ENCODE measurements at places on chromosomes 2 and 18. TPM values are rescaled to one million over a fixed set of nuclear protein-coding genes. Genes with fewer than 3 reads are reported as not detected.

- H3K27ac ChIP-seq = peak overlapping the region; percentile 95
- DNase-seq = no peak
- H3K4me3 ChIP-seq = peak overlapping the region; percentile 78
- peaks cover 54% of the 10 kb centered on the region for H3K4me1 ChIP-seq
- no peaks in the 10 kb centered on the region for H3K27me3 ChIP-seq
Measured at GRCh38 chr2:230439590-230439989, 23.6 kb downstream of the SP100 start.

DNA sequence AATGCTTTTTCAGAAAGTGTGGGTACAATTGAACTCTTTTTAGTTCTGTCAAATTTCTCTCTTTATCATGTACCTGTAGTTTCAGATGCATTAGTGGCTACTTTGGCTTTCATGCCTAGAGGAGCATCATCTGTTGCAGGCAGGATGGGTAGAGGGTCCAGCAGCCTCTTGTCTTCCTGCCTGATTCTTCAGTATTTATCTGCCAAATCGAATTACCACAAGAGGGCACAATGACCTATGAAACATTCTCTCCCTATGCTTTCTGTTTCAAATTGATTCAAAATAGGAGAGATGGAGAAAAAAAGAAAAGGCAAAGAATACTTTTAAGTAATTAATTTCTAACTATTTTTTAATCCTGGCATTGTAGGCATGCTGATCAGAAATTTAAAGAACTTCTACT is 477.2 kb downstream of the TRIB2 start:
- H3K36me3 ChIP-seq = no peaks in the 10 kb centered on the region
- H3K4me3 ChIP-seq = no peak overlapping the region
- no peaks in the 10 kb centered on the region for H3K4me1 ChIP-seq
- no peak overlapping the region for H3K27ac ChIP-seq

GRCh38 chr2:11142987-11143386 is 12.3 kb upstream of the SLC66A3 start:
- H3K4me1 ChIP-seq = no peaks in the 10 kb centered on the region
- H3K27ac ChIP-seq = no peak overlapping the region
- H3K4me3 ChIP-seq = no peak overlapping the region
- no peaks in the 10 kb centered on the region for H3K27me3 ChIP-seq
- H3K36me3 ChIP-seq = no peaks in the 10 kb centered on the region
- DNase-seq = no peak

The FSHR gene
- not detected for total RNA-seq

The HOXD8 gene
- total RNA-seq = not detected

The ZDBF2 gene
- 10.1 TPM for total RNA-seq

Measured in activated naive CD8-positive, alpha-beta T cell treated with anti-CD3 and anti-CD28 coated beads for 36 hours (primary cell).